ENCODE measurements at places on chromosomes 7 and 10. TPM values are rescaled to one million over a fixed set of nuclear protein-coding genes. Genes with fewer than 3 reads are reported as not detected.

The LOXL4 gene
- total RNA-seq: 9.7 TPM

The MRLN gene
- total RNA-seq: 254 TPM

The ZNF273 gene
- total RNA-seq: 5.4 TPM

The TUBB8 gene
- 0.09 TPM for total RNA-seq

The VAX1 gene
- not detected for total RNA-seq

The ZNF736 gene
- 10.4 TPM for total RNA-seq

The DYNC1I1 gene
- 0.53 TPM for total RNA-seq

The CTNNA3 gene
- 18.8 TPM for total RNA-seq

The SH2D4B gene
- 0.04 TPM for total RNA-seq

The CFTR gene
- 0.04 TPM for total RNA-seq

The PNLIPRP2 gene
- total RNA-seq: 0.49 TPM

The GAD2 gene
- 0.09 TPM for total RNA-seq

The FGF8 gene
- 0.53 TPM for total RNA-seq

The PIP gene
- total RNA-seq: not detected

The GPR158 gene
- 0.13 TPM for total RNA-seq

The CLEC2L gene
- 1.3 TPM for total RNA-seq

The HOXA2 gene
- total RNA-seq: 0.71 TPM

The NRCAM gene
- total RNA-seq: 17.5 TPM

The MAGI2 gene
- 6.0 TPM for total RNA-seq

The FZD8 gene
- 28.9 TPM for total RNA-seq

The CAV2 gene
- 33.6 TPM for total RNA-seq

The TMEM176B gene
- total RNA-seq: 7.7 TPM

The RAB19 gene
- not detected for total RNA-seq

The TMEM236 gene
- 0.40 TPM for total RNA-seq

The TAS2R4 gene
- total RNA-seq: 1.5 TPM

The PYROXD2 gene
- 8.8 TPM for total RNA-seq

The LBX1 gene
- 3.3 TPM for total RNA-seq

The HOXA4 gene
- 3.2 TPM for total RNA-seq

The CCDC3 gene
- total RNA-seq: 10.5 TPM

The POP7 gene
- total RNA-seq: 31.6 TPM

The EEPD1 gene
- total RNA-seq: 10.8 TPM

The INMT gene
- 15.7 TPM for total RNA-seq

The KLF14 gene
- total RNA-seq: 0.98 TPM

The LRRD1 gene
- total RNA-seq: 0.31 TPM

The GALNT17 gene
- 27.0 TPM for total RNA-seq
